ENCODE measurements at places on chromosomes 11 and 22.

DNA sequence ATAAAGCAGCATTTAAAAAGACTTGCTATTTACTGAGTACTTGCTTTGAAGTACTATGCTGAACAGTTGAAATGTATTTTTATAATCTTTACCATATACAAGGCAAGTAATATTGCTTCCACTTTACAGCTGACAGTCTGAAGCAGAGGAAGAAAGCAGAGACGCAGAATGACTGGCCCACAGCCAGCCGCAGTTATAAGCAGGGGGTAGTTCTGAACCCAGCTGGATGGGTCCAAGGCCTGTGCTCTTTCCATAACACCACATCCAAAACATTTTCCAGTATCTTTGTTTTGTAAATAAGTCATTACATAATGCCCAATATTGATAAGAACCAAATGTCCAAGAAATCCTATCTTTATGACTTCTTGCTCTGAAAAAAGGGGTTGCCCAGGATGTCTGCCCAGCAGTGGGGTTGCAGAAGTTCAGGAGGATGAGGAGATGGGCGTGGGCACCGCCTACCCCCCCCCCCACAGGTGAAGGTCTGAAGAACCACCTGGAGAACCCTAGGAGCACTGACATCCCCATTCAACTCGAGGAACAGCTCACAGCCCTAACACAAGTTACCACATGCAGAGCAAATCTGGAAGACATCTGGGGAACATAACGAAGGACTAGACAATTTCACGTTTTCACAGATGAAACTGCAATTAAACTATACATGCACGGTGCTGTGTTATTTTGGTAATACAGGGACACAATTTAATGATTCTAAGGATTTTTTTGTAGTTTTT is 24.2 kb upstream of the YPEL1 start:
- H3K27ac ChIP-seq = no peak overlapping the region
- H3K36me3 ChIP-seq = peaks cover 43% of the 10 kb centered on the region
- no peak overlapping the region for H3K4me3 ChIP-seq
- H3K27me3 ChIP-seq = no peaks in the 10 kb centered on the region
- DNase-seq = no peak

- H3K27me3 ChIP-seq = peaks cover 17% of the 10 kb centered on the region
- H3K4me3 ChIP-seq = no peak overlapping the region
- peaks cover 20% of the 10 kb centered on the region for H3K4me1 ChIP-seq
- no peak for DNase-seq
Observed at GRCh38 chr22:37951305-37951704, 2.1 kb downstream of the C22orf23 start.

DNA sequence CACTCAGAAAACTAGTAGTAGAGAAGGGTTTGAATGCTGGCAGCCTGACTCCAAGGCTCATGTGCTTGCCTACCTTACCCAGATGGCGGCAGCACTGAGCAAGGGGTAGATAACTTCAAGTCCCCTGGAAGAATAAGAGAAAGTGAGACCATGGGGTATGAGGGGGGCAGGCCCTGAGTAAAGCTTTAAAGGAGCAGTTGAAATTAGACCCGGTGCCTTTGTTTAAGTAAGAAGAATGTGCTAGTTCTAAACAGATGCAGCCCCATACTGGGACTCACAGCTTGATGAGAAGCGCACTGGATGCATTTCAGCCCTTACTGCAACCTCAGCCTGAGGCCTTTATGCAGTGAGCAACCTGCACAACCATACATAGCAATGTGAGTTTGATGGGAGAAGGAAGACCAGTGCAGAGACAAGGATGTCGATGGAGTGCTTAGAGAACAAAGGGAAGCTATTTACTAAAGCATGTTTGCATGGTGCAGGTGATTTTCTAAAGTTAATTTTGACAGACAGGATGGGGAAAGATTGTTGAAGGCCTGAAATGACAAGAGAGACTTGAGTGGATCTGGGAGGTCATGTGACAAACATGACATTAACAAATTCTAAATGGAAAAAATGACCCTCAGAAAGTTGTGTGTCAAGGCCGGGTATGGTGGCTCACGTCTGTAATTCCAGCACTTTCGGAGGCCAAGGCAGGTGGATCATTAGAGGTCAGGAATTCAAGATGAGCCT is 27.1 kb upstream of the TMA7B start:
- no peaks in the 10 kb centered on the region for H3K27me3 ChIP-seq
- H3K27ac ChIP-seq = peak overlapping the region; percentile 87
- DNase-seq = peak; percentile 74
- H3K36me3 ChIP-seq = peaks cover 36% of the 10 kb centered on the region

GRCh38 chr11:46357483-46357936 is 10.2 kb downstream of the DGKZ start:
- peak overlapping the region; percentile 68 for H3K27ac ChIP-seq
- H3K27me3 ChIP-seq = no peaks in the 10 kb centered on the region

Data from activated naive CD8-positive, alpha-beta T cell treated with anti-CD3 and anti-CD28 coated beads, Interleukin-2, amount 10 ng/mL, durations not matched to agents 7 days and 5 days (primary cell).